Thymus (tissue), 14 donors: ENCODE measurements at places on chromosomes 6 and 20. TPM values are rescaled to one million over a fixed set of nuclear protein-coding genes. Genes with fewer than 3 reads are reported as not detected.
A peak's percentile ranks its signal among the peaks of the same experiment; 100 is the strongest.

DNA sequence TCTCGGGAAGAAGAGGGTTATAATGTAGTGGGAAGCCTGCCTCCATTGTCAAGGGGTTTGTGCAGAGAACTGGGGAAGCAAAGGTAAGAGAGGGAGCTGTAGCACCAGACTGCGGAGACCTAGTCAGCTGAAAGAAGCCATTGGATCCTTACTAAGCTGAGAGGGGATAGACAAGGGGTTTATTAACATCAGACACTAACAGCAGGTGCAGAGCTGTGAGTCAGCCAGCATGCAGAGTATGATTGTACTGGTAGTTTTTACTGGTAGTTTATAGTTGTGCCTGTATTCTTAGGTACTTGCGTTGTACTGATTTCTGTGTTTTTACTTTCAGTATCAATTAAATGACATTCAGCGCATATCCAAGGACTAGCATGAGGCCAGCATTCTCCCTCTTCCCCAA is 17.8 kb upstream of the COL19A1 start:
- H3K4me3 ChIP-seq: no peak overlapping the region
- no peak for DNase-seq
- H3K36me3 ChIP-seq: no peaks in the 10 kb centered on the region
- no peaks in the 10 kb centered on the region for H3K4me1 ChIP-seq
- H3K27ac ChIP-seq: no peak overlapping the region

DNA sequence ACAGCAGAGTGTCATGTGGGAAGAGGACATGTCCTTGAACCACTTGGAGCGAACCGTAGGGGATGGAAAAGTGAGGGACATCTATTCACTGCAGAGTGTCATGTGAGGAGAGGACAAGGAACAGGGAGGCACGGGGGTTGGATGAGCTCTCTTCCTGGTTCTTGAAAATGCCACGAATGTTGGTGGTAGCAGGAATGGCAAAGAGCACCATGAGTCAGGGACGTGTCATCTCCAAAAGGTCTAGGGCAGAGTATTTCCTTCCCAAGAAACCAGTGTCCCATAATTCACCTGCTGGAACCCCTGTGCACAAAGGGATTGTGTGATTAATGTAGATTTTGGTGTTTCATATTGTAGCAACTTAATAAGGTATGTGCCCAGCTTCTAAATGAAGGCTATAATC is 136.8 kb downstream of the BFSP1 start:
- H3K4me1 ChIP-seq: no peaks in the 10 kb centered on the region
- no peak overlapping the region for H3K4me3 ChIP-seq
- no peak overlapping the region for H3K27ac ChIP-seq
- no peaks in the 10 kb centered on the region for H3K27me3 ChIP-seq
- no peak for DNase-seq

- H3K4me3 ChIP-seq: no peak overlapping the region
- H3K36me3 ChIP-seq: no peaks in the 10 kb centered on the region
- no peak for DNase-seq
These were observed 119.0 kb upstream of the SGK1 start for GRCh38 chr6:134436950-134437349.

The TRIM15 gene
- polyA plus RNA-seq: 0.59 TPM

The SLC13A3 gene
- polyA plus RNA-seq: 1.9 TPM

- H3K36me3 ChIP-seq: no peaks in the 10 kb centered on the region
- DNase-seq: peak; percentile 38
- peaks cover 5% of the 10 kb centered on the region for H3K27me3 ChIP-seq
- H3K4me3 ChIP-seq: no peak overlapping the region
- H3K27ac ChIP-seq: no peak overlapping the region
- no peaks in the 10 kb centered on the region for H3K4me1 ChIP-seq
These were observed 245.1 kb downstream of the FOXA2 start for GRCh38 chr20:22339091-22339881.

DNA sequence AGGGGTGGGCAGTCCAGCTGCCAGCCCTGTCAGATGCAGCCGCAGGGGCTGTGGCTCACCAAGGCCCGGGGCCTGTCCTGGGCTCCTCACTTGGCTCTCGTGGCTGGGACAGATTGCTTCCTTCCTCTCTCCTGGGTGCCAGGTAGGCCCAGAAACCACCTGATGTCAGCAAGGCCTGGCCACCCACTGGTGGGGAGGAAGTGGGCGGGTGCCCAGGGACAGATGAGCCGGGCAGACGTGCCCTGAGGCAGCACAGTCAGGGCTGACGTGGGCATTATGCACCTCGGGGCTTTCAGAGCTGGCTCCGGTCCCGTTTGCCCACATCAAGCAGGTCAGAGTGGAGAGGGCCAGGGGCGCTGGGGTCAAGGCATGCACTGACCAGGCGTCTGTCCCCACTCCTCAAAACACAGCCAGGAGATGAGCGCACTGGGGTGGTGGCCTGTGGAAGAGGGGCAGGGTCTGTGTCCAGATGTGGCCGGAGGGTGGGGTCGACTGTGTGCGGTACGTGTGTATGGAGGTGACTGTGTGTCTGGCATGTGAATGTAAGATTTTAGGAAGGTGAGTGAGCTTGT is 133.2 kb upstream of the PTPN1 start:
- H3K4me1 ChIP-seq: peaks cover 14% of the 10 kb centered on the region
- H3K36me3 ChIP-seq: no peaks in the 10 kb centered on the region
- H3K27me3 ChIP-seq: no peaks in the 10 kb centered on the region
- no peak for DNase-seq

DNA sequence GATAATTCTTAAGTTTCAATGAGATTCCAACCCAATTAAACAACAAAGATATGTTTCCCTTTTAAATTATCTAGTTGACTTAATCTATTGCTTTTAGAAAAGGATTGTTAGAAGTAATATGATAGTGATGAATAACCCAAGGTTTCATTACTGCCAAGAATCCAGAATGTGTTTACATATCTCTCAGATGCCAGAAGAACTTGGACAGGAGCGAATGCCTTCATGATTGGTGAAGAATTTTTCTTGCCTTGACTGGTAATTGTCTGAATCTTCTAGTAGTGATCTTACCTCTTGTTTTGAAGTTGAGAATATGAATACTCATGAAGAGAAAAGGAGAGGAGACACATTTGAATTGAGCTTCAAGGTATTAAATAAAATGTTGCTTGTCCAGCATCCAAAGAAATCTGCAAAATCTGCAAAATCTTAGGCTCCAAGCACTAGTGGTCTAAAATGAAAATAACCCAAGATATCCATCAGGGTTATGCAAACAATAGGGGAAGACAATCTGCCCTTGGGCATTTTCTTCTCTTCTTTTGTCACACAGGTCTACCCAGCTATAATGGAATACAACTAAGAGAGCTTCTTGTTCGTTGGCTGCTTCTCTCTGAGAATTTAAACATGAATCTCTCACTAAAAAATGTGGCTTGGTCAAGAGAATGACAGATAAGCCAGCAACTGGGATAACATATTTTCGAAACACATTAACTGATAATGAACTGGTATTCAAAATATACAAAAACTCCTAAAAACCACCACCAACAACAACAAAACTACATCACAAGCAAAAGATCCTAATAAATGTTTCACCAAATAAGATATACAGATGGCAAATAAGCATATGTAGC is 928.9 kb downstream of the EYS start:
- no peak for DNase-seq
- no peaks in the 10 kb centered on the region for H3K27me3 ChIP-seq
- H3K36me3 ChIP-seq: no peaks in the 10 kb centered on the region
- H3K4me1 ChIP-seq: no peaks in the 10 kb centered on the region
- H3K27ac ChIP-seq: no peak overlapping the region
- H3K4me3 ChIP-seq: no peak overlapping the region

The HDGFL1 gene
- polyA plus RNA-seq: under 0.01 TPM

GRCh38 chr6:148323344-148323743 is 19.3 kb upstream of the SASH1 start:
- H3K27ac ChIP-seq: no peak overlapping the region
- no peaks in the 10 kb centered on the region for H3K36me3 ChIP-seq
- no peaks in the 10 kb centered on the region for H3K4me1 ChIP-seq
- DNase-seq: no peak
- H3K4me3 ChIP-seq: no peak overlapping the region

The SIRPG gene
- 51.0 TPM for polyA plus RNA-seq

The SPTLC3 gene
- 3.8 TPM for polyA plus RNA-seq

The NQO2 gene
- polyA plus RNA-seq: 21.7 TPM

DNA sequence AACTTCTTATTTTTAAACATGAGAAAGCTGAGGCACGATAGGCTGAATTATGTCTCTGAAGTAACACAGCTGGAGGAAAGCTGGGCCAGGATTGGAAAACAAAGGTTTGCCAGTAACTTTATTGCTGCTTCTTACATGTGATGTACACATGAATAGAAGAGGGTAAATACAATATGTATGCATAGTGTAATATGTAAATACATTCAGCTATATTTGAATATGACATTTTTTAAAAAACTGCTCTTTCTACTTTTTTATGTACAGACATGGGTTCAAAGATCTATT is 90.2 kb downstream of the ADTRP start:
- H3K27me3 ChIP-seq: no peaks in the 10 kb centered on the region
- H3K27ac ChIP-seq: no peak overlapping the region
- DNase-seq: no peak
- H3K4me1 ChIP-seq: no peaks in the 10 kb centered on the region
- H3K36me3 ChIP-seq: no peaks in the 10 kb centered on the region

The MYLK4 gene
- polyA plus RNA-seq: 0.52 TPM

DNA sequence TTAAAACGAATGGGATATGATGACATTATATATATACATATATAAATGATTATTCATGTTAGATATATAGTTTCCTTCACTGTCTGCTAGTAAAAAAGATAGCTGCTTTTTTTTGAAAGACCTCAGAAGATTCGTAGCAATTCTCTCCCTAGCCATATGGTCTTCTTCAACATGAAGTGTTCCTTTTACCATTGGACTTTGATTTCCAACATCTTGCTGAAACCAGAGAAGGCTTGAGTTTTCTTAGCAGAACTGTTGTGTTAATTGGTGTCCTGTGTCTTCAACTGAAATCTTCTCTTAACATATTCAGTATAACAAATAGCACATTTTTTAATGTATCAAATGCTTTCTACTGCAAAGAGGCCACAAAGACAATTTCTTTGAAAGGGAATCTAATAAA is 55.3 kb downstream of the FNDC1 start:
- no peak overlapping the region for H3K27ac ChIP-seq
- no peak for DNase-seq
- H3K27me3 ChIP-seq: no peaks in the 10 kb centered on the region
- no peak overlapping the region for H3K4me3 ChIP-seq
- no peaks in the 10 kb centered on the region for H3K36me3 ChIP-seq
- H3K4me1 ChIP-seq: no peaks in the 10 kb centered on the region

DNA sequence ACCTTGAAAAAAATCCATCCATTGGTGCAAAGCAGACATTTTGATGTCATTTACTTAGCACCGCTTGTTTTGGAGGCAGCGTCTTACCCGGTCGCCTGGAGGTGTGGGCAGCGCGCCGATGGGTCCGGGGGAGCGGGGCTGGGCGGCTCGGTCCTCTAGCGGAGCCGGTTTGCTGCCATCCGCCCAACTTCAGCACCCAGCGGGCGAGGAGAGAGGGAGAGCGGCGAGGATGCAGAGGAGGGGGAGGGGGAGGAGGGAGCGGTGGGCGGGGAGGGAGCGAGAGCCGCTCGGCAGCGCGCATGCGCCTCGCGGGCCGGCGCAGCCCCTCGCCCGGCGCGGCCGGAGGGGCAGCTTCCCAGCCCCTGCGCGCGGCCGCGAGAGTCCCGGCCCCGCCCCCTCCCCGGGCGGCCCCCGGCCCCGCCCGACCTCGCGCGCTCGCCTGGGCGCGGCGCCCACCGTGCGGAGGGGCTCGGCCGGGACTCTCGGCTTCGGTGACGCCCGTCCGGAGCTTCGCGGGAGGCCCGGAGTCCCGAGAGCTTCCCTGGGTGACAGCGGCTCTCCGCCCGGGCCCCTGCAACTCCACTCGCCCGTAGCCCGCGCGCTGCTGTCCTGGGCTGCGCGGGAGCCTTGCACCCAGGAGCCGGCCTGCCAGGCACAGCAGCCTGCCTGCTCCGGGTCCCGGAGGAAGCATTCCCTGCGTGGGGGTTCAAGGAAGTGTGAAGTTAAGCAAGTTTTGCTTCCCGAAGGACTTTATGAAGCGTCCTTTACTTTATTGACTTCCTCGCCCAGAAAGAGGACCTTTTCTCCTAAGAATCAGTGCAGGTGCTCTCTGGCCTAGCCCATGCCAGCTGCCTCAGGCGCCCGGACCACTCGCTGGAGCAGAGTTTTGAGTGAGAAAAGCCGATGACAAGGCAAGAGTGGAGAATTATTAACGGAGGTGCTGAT is at the start of gene RGS17:
RGS17 (minus strand) TSS at position 246 of the 945 bp plus-strand sequence. CDS start 87,264 bp downstream, outside the sequence.
- H3K27ac ChIP-seq: peak within 1 kb of the TSS; percentile 24
- H3K4me3 ChIP-seq: peak within 1 kb of the TSS; percentile 47
- H3K4me1 ChIP-seq: peaks cover 12% of the 10 kb centered on the region
- DNase-seq: peak; percentile 29

The MACROD2 gene
- 4.2 TPM for polyA plus RNA-seq

The SLC17A3 gene
- 0.09 TPM for polyA plus RNA-seq

GRCh38 chr20:45008521-45009049 is 42.3 kb downstream of the STK4 start:
- DNase-seq: no peak
- no peaks in the 10 kb centered on the region for H3K4me1 ChIP-seq
- peaks cover 39% of the 10 kb centered on the region for H3K36me3 ChIP-seq
- H3K4me3 ChIP-seq: no peak overlapping the region
- no peak overlapping the region for H3K27ac ChIP-seq

GRCh38 chr6:56297022-56297989 is 49.9 kb upstream of the COL21A1 start:
- no peak overlapping the region for H3K27ac ChIP-seq
- no peaks in the 10 kb centered on the region for H3K27me3 ChIP-seq
- H3K36me3 ChIP-seq: no peaks in the 10 kb centered on the region
- no peaks in the 10 kb centered on the region for H3K4me1 ChIP-seq
- no peak overlapping the region for H3K4me3 ChIP-seq
- no peak for DNase-seq

- no peaks in the 10 kb centered on the region for H3K36me3 ChIP-seq
- no peaks in the 10 kb centered on the region for H3K27me3 ChIP-seq
- no peaks in the 10 kb centered on the region for H3K4me1 ChIP-seq
- DNase-seq: no peak
- H3K27ac ChIP-seq: no peak overlapping the region
These were observed 179.4 kb upstream of the PRND start for GRCh38 chr20:4542270-4542669.

The MTO1 gene
- polyA plus RNA-seq: 27.2 TPM

DNA sequence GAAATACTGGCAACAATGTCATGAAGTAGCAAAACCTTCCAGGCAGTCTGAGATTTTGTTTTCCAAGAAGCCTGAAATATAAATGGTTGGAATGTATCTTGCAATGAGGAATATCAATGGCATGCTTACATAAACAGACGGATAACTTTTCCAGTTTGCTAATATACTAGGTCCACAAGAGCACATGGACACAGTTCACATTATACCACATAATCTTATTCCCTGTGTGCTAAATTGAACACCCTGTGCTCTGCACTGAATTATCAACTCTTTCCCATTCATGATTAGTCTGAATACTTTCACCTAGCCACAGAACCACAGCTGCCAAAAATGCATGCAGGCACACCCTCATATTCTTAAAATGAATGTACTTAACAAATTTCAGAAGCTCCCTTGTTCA is 274.3 kb downstream of the COL12A1 start:
- H3K4me1 ChIP-seq: no peaks in the 10 kb centered on the region
- DNase-seq: no peak
- no peak overlapping the region for H3K27ac ChIP-seq
- no peak overlapping the region for H3K4me3 ChIP-seq

GRCh38 chr20:19807191-19807945 is 49.3 kb downstream of the RIN2 start:
- peak; percentile 10 for DNase-seq
- H3K27me3 ChIP-seq: no peaks in the 10 kb centered on the region

- peak overlapping the region; percentile 43 for H3K27ac ChIP-seq
- H3K27me3 ChIP-seq: peaks cover 25% of the 10 kb centered on the region
- no peaks in the 10 kb centered on the region for H3K36me3 ChIP-seq
- peak overlapping the region; percentile 20 for H3K4me3 ChIP-seq
- no peak for DNase-seq
These were observed 65.1 kb downstream of the ZBTB2 start for GRCh38 chr6:151326116-151326825.

The KIF25 gene
- 1.5 TPM for polyA plus RNA-seq
